Stimulated activated CD4-positive, alpha-beta T cell treated with anti-CD3 and anti-CD28 coated beads, Interleukin-4, amount 100 ng/mL, for 4 hours (primary cell): ENCODE measurements at places on chromosomes 1 and 21.

GRCh38 chr1:7422561-7422960 lies 348.5 kb upstream of the VAMP3 start:
- DNase-seq, result no peak

- no peak for DNase-seq
Measured at GRCh38 chr1:119015547-119015946, 27.4 kb upstream of the TBX15 start.

DNA sequence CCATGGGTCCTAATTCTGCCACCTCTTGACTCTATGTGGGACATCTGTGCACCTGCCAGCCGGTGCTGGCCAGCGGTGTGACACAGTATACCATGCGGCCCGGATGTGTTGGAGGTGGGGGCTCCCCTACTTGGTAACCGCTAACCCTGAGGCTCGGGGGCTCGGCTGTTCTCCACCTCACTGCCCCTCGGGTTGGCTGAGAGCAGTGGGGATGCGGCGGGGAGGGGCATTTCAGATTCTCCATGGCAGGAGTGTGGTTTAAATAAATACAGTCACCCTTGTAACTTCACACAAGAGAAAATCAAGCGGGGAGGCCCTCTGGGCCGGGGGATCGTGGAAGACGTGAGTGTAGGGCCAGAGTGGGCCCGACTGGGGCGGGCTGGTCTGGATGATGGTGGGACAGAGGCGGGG lies 11.0 kb downstream of the KRTAP10-1 start:
- no peak for DNase-seq

DNA sequence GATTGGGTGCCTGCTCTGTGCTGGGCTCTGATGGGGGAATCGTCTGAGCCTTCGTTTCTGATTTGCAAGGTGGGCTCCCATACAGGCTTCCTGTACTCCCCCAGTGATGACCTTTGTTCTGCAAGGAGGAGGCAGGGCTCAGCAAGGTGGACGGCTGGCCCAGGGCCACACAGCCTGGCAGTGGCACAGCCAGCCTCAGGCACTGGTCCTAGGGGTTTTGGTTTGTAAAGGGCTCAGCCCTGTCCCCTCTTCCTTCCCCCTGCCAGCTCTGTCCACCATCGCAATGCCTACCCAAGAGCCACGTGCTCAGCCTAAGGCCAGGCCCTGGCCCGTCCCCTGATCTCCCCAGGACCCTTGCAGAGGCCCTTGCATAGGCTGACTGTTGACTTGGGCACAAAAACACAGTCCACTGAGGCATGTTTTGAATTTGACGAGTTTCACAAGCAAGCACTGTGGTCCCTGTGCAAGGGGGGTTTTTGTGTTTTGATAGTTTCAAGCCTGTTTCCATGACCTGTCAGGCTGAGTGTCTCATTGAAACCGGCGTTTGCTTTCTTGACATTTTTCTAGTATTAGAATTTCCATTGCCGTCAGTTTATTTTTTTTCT lies 39.5 kb upstream of the TNFRSF1B start:
- no peak for DNase-seq

DNA sequence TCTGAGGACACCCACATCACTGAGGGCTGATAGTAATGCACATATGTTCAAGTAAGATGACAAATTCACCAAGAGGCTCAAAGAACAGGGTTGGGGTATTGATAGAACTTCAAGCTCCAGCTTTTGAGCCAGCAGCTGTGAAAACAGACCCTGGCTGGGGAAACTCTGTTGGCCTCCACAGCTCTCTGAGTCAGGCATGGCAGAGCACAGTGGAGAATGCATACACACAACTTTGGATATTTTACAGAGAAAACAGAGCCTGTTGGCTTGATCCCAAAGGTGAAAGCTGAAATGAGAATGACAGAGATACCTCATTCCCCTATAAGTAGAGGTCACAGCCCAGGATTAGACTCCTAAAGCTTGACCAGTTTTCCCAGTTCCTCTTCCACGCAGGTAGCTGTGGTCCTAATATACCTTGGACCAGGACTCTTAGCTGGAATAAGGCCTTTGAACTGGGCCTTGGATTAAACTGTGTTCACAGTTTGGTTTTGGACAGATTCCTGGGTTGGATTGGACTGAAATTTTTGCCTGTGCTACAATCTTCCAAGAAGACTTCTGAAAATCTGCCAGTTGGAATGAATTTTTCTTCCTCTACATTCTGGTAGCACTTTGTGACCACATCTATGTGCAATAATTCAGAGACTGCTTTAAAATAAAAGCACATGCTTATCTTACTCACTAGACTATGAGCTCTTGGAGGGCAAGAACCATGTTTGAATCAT lies 101.6 kb upstream of the HMGB4 start:
- DNase-seq, result no peak

- DNase-seq, result no peak
Measured at GRCh38 chr1:57295326-57295725, 128.5 kb downstream of the DAB1 start.
